ENCODE measurements at places on chromosomes 16 and 17.

- no peak for DNase-seq
These were observed 15.4 kb downstream of the GPT2 start for GRCh38 chr16:46899443-46900143.

DNA sequence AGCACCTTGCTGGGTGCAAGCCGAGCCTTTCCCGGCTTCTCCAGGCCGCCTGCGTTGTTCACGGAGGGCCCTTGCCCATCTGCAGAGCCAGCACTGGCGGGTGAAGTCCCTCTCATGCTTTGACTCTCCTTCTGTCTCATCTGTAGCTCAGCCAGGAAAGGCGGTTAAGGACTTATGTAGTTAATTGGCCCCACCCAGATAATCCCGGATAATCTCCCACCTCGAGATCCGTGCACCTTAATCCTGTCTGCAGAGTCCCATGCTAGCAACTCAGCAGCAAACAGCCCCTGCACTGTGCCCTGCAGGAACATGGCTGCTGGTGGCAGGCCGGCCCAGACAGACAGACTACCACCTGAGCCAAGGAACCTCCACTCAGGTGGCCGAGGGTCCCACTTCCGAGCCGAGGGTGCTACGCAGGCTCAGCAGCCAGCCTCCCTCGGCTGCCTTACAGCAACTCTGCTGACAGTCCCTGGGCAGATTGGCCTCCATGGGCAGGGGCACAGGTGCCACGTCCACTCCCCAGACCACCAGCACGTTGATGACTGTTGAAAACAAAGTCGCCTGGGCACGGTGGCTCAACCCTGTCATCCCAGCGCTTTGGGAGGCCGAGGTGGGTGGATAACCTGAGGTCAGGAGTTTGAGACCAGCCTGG lies 16.9 kb downstream of the RAB40C start:
- no peak for DNase-seq

- no peak for DNase-seq
These were observed 54.2 kb upstream of the PMFBP1 start for GRCh38 chr16:72226136-72226535.

DNA sequence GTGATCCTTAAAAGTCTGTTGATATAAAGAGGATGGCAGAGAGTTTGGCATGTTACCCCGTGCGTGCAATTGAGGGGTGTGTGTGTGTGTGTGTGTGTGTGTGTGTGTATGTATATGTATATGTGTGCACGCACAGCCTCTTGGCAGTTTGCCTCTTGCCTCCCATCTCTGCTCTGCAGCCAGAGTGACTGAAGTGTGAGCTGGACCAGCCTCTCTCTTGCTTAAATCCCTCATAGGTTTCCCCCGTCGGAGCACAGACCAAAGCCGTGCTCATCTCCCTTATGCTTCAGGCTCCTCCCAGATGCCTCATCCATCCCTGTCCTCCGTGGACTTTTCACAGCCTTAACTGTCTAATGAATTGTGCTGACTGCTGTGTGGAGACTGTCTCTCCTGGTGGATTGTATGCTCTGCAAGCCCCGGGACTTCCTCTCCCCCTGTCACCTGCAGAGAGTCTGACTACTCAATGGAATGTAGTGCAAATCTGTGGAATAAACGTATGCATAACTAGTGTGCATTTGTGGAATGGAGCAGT lies 413.5 kb downstream of the CPPED1 start:
- DNase-seq = no peak

DNA sequence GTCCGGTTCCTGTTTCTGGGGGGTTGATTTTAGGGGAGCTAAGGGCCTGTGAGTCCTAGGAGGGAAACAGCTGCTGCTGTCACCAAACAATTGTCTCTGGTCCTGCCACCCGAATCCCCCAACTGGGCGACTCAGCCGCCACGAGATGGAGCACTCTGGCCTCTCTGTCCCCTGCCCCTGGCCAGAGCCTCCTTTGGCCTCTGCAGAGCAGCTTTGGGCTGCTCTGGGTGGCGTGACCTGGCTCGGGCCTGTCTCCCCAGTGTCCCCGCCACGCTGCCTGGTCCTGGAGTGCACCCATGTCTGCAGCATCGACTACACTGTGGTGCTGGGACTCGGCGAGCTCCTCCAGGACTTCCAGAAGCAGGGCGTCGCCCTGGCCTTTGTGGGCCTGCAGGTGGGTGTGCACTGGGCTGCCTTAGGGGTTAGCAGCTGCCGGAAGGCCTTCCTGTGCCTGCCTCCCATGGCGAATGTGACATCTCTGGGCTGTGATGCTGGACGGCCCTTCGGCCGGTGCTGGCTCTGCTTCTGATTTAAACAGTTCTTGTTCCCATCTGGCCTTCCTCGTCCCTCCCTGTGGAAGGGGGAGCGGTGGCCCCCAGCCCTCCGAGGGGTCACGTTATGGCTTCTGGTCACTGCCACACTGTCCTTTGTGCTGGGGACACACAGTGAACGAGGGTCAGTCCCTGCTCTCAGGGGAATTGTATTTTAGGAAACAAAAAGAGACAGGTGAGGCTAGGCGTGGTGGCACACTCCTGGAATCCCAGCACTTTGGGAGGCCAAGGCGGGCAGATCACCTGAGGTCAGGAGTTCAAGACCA lies 11.6 kb upstream of the RNF213 start:
- DNase-seq = no peak

- no peak for DNase-seq
These were observed 59.0 kb downstream of the ACSM2A start for GRCh38 chr16:20510323-20510722.

GRCh38 chr17:49866019-49866380 lies 18.1 kb upstream of the TAC4 start:
- DNase-seq = no peak

- DNase-seq = no peak
These were observed 97.4 kb upstream of the C17orf78 start for GRCh38 chr17:37278247-37278894.

DNA sequence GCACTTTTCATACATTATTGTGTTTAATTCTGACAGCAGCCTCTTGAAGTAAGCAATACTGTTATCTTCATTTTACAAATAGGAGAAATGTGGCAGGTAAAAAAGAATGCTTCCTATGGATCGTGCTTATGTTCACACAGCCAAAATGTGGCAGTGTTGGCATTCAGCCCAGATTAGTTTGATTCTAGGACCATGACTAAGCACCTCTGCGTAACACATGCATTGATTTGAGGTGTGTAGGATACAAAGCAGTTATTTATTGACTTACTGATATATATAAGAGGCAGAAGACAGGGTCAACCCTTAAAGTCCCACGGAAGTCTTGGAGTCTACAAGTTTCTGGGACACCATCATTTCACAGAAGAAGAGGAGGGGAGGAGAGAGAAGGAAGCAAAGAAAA lies 1144.4 kb upstream of the GOT2 start:
- no peak for DNase-seq

DNA sequence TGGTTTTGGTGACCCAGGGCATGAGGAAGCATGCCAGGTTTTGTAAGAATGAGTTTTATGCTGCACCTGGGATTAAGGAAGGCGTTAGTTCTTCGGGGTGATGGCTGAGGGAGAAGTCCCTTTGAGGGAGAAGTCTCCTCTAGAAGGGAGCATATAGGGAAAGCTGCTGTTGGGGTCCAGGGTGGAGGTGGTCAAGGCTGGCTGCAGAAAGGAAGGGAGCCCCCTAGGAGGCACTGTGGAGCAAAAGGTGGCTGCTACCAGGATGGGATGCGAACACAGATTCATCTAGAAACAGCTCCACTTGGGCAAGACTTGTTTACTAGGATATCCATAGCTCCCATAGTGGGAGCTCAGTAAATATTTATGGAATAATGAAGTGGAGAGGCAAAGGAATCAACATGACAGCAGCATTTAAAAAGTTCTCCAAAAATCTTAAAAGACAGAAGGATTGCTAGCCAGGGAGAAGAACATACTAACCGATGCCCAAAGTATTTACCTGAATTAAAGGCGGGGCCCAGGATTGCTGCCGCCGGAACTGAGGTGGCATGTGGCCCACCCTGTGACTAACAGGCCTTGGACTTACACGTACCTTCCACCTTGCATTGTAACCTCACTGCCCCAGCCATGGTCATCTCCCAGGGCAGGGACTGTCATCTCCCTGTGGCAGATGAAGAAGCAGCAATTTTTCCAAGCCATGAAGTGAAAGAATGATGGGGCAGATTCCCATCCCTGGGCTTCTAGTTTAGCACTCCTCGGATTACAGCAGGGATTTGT lies 7.1 kb upstream of the LPCAT2 start:
- no peak for DNase-seq

DNA sequence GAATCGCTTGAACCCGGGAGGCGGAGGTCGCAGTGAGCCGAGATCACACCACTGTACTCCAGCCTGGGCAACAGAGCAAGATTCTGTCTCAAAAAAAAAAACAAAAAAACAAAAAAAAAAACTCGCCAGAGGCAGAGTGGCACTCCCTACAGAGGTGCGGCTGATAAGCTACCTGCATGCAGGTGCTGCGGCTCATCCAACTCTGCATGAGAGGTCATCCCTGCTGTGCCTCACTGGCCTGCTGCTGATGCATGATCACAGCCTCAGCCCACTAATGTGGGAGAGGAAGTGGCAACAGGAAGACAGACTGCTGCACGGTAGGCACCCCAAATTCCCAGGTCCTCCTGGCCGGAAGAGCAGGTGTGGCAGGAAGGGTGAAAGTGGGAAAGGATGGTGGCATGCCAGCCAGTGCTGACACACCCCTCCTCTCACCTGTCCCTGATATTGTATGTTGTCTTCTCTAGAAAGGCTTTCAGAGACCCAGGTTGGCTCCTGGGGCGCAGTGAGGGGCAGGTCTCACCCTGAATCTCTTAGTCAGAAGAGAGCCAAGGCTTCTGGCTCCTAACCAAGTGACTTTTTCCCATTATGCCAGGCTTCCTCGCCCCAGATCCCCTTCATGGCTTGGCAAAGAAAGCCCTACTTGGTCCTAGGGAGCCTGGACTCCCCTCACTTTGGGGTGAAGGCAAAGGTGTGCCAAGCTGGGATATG lies 11.8 kb downstream of the NXPH3 start:
- DNase-seq = no peak

DNA sequence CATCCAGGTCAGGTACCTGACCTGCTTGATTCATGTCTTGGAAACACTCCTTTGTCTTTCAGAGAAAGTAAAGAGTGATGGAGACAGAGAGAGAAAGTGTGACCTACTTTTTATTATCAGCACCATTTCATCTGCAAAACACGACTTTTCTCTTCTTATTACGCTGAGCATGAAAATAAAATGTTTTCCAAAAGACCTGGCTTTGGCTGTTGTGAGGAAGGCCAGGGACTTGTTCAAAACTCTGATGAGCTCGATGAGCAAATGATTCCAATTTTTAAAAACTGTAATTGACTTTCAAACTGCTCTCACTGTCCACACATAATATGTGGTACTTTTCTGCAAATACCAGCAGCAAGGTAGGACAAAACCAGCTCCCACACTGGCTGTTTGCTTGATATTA lies 679.9 kb downstream of the MAF start:
- DNase-seq = no peak

DNA sequence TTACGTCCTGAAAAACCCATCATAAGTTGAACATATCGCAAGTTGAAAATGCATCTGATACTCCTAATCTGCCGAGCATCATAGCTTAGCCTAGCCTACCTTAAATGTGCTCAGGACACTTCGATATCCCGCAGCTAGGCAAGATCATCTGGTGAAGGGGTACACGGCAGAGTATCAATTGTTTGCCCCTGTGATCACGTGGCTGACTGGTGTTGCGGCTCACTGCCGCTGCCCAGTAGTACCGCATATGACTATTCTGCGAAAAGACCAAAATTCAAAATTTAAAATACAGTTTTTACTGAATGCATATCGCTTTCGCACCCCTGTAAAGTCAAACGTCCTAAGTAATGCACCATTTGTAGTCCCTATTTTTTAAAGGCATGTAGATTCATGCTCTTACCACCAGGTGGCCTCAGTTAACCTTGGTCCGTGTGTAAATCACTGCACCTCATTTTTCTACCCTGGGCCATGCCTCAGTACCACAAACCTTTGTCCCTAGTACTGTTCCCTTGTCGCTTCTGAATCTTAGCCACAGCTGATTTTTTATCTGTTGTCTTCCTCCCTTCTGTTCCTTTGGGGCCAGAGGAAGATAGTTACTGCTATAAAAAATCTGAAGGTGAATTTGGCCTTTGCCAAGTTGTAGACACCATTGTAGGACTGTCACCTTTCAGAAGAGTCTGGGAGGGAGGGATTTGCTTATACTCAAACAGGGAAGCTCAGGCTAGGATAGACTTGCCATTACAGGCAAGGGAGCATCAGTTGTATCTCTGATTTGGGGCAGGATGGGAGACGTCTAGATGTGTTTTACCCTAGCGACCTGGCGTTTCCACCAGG lies 34.4 kb downstream of the WWP2 start:
- no peak for DNase-seq

- no peak for DNase-seq
These were observed 1.3 kb downstream of the SERPINF1 start for GRCh38 chr17:1762901-1763898.

DNA sequence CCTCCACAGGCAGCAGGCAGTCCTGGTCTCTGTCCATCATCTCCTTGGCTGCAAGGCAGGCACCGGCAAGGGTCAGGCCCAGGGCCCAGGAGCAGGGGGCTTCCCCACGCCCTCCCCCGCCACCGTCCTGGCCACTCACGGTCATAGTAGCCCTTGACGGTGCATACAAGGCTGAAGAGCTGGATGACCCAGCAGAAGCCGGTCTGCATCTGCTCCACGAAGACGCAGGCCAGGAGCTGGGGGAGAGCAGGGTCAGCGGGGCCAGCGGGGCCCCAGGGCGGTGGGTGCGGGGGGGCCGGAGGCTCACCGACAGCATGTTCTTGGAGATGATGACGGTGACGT lies 20.1 kb downstream of the CTU2 start:
- DNase-seq = no peak

DNA sequence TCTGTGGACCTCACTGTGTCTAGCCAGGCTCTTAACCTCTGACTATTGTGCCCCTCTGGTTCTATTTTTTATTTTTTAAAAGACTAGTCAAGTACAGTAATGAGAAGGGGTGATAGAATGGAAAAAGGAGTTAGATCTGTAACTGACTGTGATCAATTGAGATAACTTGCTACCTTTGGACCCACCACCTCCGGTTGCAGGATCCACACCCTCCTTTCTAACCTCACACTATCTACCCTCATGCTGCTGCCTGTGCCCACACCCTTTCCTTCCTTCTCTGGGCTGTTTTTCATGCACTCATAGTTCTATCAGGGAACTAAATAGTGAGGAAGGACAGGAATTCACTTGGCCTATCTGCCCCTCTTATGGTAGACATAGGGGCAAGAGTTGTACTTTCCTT lies 172.3 kb downstream of the KATNIP start:
- no peak for DNase-seq

Data from naive thymus-derived CD4-positive, alpha-beta T cell (primary cell).